ENCODE measurements at places on chromosomes 7 and 10.

GRCh38 chr7:114864278-114864677 lies 57.6 kb upstream of the MDFIC start:
- DNase-seq = no peak

GRCh38 chr10:23406409-23406808 lies 32.5 kb upstream of the OTUD1 start:
- DNase-seq = no peak

DNA sequence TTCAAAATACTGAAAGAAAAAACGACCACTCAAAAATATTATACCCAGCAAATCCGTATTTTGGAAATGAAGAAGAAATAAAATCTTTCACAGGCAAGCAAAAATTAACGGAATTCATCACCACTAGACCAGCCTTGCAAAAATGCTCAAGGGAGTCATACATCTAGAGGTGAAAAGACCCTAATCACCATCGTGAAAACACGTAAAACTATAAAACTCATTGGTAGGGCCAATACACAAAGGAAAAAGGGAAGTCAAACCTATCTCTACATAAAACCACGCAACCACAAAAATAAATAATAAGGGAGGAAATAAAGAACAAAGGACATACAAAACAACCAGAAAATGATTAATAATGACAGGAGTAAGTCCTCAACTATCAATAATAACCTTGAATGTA lies 6.6 kb upstream of the AKR1B1 start:
- DNase-seq = no peak

GRCh38 chr10:12975906-12976305 lies 25.6 kb downstream of the CCDC3 start:
- no peak for DNase-seq
